Mesothelial cell of epicardium (in vitro differentiated cells): ENCODE measurements at places on chromosomes 16 and 17. TPM values are rescaled to one million over a fixed set of nuclear protein-coding genes. Genes with fewer than 3 reads are reported as not detected.

Gene SMIM36
- total RNA-seq = not detected in 3 replicates

DNA sequence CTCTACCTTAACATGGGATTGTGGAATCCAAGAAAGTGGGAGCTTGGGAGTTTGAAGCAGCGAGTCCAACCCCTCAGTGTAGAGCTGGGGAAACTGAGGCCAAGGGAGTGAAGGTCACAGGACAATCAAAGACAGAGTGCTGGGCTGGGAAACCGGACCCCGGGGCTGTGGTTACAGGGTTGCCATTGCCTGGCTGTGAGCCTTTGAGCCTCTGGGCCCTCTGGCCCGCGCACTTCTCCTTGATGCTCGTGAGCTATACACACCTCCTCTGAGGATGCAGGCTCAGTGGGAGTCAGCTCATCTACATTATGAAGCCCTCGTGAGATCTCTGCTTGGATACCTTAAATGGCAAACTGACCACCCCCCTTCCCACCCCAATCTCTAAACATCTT is 2.1 kb downstream of the ABCC3 start:
- peaks cover 30% of the 10 kb centered on the region for H3K4me1 ChIP-seq
- H3K27me3 ChIP-seq = peaks cover 58% of the 10 kb centered on the region
- no peak for DNase-seq
- no peaks in the 10 kb centered on the region for H3K36me3 ChIP-seq
- no peak overlapping the region for H3K4me3 ChIP-seq

Gene SDR42E1
- total RNA-seq = 0.13 to 0.35 TPM (median 0.23 TPM) in 3 replicates

- H3K27me3 ChIP-seq = no peaks in the 10 kb centered on the region
- H3K4me1 ChIP-seq = peaks cover 21% of the 10 kb centered on the region
- H3K4me3 ChIP-seq = peak overlapping the region; percentile 40
- DNase-seq = no peak
Measured at GRCh38 chr17:15377616-15378015, 36.2 kb upstream of the TEKT3 start.

- no peak for DNase-seq
- H3K27ac ChIP-seq = no peak overlapping the region
- peaks cover 8% of the 10 kb centered on the region for H3K27me3 ChIP-seq
- no peak overlapping the region for H3K4me3 ChIP-seq
- no peaks in the 10 kb centered on the region for H3K4me1 ChIP-seq
Measured at GRCh38 chr16:83312015-83312717, 495.6 kb upstream of the HSBP1 start.

- peaks cover 3% of the 10 kb centered on the region for H3K27me3 ChIP-seq
- no peak overlapping the region for H3K4me3 ChIP-seq
- DNase-seq = no peak
- H3K36me3 ChIP-seq = no peaks in the 10 kb centered on the region
- H3K27ac ChIP-seq = no peak overlapping the region
- no peaks in the 10 kb centered on the region for H3K4me1 ChIP-seq
Measured at GRCh38 chr17:6355196-6355595, 79.7 kb downstream of the AIPL1 start.

- H3K27me3 ChIP-seq = no peaks in the 10 kb centered on the region
- H3K27ac ChIP-seq = no peak overlapping the region
- no peak overlapping the region for H3K4me3 ChIP-seq
- DNase-seq = no peak
Measured at GRCh38 chr17:46881015-46881414, 29.6 kb downstream of the WNT9B start.

Gene RAMP2
- total RNA-seq = 19.5 to 22.3 TPM (median 21.6 TPM) in 3 replicates

Gene ACE
- total RNA-seq = 2.4 to 2.9 TPM (median 2.6 TPM) in 3 replicates

DNA sequence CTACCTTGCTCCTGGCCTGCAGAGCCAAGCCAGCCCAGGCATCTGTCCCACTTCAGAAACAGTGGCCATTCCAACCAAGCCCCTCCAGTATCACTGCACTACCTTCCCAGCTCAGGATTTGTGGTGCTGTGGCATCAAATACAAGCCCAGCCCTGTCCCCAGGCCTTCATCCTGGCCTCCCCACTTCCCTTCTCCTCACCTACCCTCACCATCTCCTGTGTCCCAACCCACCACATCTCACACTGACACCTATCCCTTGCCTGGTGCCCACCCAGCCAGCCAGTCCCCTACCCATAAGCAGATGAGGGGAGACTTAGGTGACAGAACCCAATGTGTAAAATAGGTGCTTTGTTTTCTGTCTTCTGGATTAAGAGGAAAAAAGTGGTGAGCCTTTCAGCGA is 66.0 kb upstream of the CDH5 start:
- no peak overlapping the region for H3K27ac ChIP-seq
- no peak overlapping the region for H3K4me3 ChIP-seq
- H3K4me1 ChIP-seq = no peaks in the 10 kb centered on the region
- no peaks in the 10 kb centered on the region for H3K36me3 ChIP-seq
- peaks cover 14% of the 10 kb centered on the region for H3K27me3 ChIP-seq

- H3K4me3 ChIP-seq = no peak overlapping the region
- H3K27ac ChIP-seq = no peak overlapping the region
- DNase-seq = no peak
Measured at GRCh38 chr16:58853854-58854791, 120.0 kb upstream of the GOT2 start.
